ENCODE measurements at places on chromosomes 5 and 9. TPM values are rescaled to one million over a fixed set of nuclear protein-coding genes. Genes with fewer than 3 reads are reported as not detected.

- no peak for DNase-seq
These were observed 422.5 kb downstream of the CDH18 start for GRCh38 chr5:19565466-19565865.

GRCh38 chr9:90795871-90796317 is 5.7 kb upstream of the SYK start:
- DNase-seq = no peak

DNA sequence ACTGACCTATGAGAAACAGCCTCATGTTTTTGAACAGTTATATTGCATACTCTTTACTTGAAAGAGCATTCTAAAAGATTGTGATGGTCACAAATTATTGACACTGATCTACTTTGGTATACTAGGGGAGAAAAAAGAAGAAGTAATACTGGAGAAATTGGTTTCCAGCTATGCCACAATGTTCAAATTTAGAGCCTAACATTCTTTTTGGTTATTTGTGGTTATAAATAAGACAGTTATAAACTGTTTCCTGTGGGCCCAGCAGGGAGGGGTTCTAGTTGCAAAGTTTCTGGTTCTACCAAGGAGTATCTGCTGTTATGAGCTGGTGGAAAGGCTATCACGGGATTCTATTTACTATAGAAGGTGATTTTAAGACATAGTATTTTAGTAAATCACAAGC is 4.8 kb downstream of the CWC27 start:
- DNase-seq = no peak

DNA sequence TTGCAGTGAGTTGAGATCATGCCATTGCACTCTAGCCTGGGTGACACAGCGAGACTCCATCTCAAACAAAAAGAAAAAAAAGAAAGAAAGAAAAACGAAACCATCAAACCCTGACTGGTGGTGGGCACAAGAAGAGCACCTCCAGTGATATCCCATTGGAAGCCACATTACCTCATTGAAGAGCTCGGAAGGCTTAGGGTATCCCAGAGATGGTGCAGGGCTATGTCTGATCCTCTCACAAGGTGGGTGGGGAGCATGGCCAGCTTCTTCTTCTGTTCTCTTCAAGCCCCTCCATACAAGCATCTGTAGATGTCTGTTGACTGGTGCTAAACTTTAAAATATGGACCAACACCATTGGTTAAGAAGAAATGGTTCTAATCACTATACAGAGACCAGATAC is 45.8 kb downstream of the GAS1 start:
- DNase-seq = no peak

HSD17B4 gene
- 74.8 TPM for total RNA-seq

UBAC1 gene
- total RNA-seq = 36.1 TPM

DNA sequence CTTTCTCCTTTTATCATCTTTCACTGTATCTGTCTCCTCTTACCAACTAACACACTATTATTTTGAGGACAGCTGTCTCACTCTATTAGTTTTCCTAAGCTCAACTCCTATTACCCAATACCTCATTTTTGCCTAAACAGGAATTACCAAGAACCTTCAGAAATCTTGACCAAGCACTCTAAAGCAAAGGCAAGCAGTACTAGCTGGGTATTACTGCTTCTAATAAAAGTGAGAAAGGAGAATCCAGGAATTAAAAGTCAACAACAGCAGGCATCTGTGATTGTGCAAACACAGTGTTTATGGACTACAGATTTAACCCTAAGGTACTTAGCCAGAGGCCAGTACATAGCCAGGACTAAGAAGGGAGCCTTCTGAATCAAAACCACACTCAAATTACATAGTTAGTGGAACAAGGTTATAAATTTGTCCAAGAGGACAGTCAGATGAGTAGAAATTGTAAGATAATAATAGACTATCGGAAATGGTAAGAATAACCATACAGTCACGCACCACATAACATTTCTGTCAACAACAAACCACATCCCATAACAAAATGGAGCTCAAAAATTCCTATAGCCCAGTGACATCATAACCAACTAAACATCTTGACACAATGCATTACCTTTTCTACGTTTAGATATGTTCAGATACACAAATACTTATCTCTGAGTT is 8.3 kb downstream of the RFX3 start:
- DNase-seq = no peak

SLC27A6 gene
- total RNA-seq = not detected

- DNase-seq = no peak
These were observed 108.4 kb upstream of the LARP1 start for GRCh38 chr5:154646745-154647113.

QRFP gene
- not detected for total RNA-seq

- no peak for DNase-seq
These were observed 3.0 kb upstream of the SYNPO start for GRCh38 chr5:150637245-150638052.

GRCh38 chr5:159106193-159106568 is 6.5 kb upstream of the EBF1 start:
- no peak for DNase-seq

TTC16 gene
- total RNA-seq = 9.9 TPM

SERINC5 gene
- 75.1 TPM for total RNA-seq

DNA sequence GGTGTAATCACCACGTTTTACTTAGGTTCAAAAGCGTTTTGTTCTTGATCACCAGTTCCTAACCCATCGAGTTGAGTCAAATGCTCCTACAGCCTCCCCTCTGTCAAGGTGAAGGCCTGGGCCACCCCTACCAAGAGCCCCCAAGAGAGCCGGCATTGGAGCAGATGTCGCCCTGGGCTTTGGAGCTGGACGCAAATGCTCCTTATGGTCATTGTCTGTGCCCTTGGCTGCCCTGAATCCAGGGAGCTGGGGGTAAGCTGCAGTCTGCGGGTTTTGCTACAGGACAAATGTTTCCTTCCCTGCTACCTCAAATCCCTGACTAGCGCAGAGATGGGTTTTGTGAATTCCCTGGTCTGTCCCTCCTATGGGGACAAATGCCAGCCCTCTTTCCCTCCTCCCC is 4.9 kb downstream of the RNF183 start:
- no peak for DNase-seq
